CD4-positive, alpha-beta T cell treated with Interleukin-6 for 4 hours (primary cell): ENCODE measurements at places on chromosomes 2 and 18.

DNA sequence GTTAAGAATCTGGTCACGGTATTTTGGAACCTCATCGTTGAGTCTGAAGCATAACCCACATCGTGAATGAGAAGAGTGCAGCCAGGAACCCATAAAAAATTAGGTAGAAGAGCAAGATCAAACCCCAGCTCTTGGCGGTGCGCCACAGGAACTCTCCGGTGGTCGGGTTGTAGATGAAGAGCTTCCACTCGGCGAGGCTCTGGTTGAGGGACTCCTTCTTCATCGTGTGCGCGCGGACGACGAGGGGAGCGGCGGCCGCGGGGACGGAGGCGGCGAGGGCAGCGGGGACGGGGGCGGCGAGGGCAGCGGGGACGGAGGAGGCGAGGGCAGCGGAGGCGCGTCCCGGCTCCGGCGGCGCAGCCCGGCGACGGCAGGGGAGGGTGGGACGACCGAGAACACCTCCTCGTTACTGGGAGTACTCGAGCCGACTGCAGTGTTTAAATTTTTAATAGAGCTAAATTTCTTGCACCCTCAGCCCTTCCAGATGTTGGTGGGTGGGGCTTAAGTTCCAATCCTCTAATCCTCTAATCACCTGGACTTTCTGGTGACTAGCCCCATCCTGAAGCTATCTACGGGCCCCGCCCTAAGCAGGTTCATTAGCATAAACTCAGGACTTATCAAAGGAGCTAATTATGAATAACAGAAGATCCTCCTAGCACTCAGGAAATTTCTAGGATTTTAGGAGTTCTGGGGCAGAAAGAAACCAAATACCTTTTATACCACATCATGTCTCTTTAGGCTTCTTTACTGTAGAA lies 20.4 kb upstream of the PAPOLG start:
- DNase-seq = peak; percentile 42

DNA sequence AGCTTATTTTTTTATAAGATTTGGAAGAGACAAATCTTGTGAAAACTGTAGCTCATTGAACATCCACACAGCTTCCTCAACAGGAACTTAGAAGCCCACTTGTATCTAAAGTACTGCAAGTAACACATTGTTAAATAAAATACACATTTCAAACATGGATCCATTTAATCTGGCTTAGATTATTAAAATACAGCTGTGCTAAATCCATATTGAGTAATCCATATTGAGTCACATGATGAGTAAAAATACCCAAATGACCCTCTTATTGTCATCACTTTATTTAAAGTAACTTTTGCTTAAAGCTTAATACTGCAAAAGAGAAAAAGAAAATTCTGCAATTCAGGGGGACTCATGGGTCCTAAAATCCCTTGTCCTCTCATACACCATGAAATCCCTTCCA lies 133.3 kb downstream of the OSR1 start:
- DNase-seq = no peak

GRCh38 chr2:191197096-191197495 lies 46.3 kb upstream of the STAT4 start:
- no peak for DNase-seq

DNA sequence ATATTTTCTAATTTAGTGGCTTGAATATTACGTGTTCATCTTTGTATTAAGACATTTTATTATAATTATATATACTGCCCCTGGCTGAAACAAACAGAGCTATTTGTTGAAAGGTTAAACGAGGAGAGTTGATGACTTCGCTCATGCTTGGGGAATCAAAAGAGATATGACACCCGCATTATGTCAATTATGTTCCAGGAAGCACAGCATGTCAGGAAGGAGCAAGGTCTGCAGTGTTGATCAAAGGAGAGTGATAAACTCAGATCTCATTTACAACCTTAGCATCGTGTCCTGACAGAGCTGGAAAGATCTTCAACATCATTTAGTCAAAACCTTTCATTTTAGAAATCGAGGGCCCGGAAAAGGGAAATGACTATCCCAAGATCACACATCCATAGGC lies 510.1 kb downstream of the TDRD15 start:
- DNase-seq = no peak

DNA sequence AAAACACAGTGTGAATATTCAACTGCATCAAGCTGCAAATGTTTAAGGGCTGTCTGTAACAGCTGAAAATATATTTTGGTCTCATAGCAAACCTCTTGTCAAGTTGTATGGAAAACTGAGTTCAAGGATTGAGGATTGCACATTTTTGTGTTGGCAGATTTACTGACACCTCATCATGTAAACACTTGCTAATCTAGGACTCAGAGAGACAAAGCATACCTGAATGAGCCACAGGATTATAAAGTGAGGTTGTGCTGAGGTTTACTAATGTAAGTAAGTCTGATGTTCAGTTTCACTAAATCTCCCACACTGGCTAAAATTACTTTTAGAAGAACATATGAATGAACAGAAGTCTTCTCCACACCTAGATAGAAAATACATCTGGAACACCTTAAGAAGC lies 1993.1 kb upstream of the CELF4 start:
- DNase-seq = no peak

- no peak for DNase-seq
Measured at GRCh38 chr2:114265261-114265660, 177.2 kb upstream of the DPP10 start.

GRCh38 chr2:24919506-24920097 lies 435 bp downstream of the ADCY3 start:
- peak; percentile 34 for DNase-seq

DNA sequence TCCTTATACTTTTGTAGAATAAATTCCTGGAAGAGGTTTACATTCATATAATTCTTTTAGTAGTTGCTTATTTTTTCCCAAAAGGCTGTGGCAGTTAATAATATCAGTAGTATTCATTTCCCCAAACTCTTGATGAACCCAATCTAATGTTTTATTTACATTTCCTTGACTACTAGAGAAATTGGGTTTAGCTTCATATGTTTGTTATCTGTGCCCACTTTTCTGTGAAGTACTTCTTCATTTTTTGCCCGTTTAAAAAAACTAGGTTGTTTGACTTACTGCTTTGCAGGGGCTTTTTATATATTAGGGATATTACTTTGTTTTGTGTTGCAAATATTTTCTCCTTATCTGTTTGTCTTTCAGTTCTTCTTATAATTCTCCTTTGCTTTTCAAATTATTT lies 17.2 kb downstream of the RALB start:
- DNase-seq = no peak

DNA sequence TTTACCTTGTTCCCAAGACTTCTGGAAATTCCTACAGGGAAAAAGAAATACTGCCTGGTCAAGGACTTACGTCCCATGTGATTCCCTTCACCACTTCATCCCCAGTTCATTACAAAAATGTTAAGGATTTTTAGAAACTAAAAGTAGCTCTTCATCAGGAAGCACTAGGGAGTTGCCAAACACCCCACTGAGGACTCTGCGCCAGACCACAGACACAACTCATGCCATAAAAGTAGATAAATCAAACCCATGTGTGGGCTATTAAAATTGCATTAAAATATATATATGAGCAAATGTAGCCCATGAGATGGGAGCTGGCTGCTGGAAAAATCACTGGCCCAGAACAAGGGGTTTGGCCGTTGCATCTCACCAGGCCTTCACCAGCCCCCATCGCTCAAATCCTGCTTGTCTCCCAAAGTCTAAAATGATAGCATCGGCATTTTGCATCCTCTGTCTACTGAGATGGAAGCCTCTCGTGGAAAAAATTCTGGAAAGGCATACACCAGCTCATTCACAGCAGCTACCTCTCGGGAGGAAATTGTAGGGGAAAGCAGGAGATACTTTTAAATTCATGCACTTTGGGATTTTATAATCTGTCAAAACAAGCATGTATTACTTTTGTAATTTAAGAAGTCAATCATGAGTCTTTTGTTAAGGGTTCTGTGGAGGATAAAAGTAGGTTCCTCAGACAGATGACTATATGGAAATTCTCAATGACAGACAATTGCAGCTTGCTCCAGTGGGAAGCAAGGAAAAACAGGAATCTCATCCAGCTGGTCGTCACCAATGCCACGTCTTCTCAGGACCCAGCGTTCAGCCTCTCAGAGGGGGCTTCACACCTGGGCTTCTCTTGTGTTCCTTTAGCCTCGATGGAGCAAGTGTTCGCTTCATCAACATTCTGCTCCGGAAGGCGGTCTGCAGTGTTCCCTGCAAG lies 113.9 kb downstream of the MREG start:
- no peak for DNase-seq

GRCh38 chr2:40962026-40962425 lies 510.1 kb upstream of the SLC8A1 start:
- DNase-seq = no peak

DNA sequence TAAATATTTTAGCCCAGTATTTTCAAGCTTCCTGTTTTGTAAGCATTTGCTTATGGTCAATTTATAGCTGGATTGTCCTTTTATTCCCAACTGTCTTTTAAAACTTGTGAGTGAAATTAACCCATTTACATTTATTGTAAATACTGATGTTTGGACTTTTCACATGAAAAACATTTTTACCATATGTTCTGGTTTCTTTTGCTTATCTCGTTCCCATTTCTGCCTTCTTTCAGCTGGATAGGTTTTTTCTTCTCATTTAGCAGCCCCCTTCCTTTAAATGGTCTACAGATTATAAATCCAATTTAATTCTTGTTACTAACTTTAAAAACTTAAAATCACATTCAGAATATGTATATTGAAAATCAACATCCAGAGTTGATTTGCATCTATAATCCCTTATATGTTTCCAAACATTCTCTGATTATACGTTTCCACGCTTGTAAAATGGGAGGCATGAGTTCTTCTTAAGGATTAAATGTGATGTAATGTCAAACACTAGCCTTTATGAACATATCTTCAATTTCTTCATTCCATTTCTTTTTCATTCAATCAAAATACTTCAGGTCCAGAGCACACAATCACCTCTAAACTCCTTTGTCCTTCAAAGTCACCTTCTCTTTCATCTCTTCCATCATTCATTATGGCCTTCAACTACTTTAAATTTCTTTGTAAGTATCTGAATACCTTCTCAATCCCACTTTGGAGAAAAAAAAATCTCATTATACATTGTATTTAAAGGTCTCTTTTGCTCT lies 1.1 kb upstream of the KDM3A start:
- DNase-seq = no peak

DNA sequence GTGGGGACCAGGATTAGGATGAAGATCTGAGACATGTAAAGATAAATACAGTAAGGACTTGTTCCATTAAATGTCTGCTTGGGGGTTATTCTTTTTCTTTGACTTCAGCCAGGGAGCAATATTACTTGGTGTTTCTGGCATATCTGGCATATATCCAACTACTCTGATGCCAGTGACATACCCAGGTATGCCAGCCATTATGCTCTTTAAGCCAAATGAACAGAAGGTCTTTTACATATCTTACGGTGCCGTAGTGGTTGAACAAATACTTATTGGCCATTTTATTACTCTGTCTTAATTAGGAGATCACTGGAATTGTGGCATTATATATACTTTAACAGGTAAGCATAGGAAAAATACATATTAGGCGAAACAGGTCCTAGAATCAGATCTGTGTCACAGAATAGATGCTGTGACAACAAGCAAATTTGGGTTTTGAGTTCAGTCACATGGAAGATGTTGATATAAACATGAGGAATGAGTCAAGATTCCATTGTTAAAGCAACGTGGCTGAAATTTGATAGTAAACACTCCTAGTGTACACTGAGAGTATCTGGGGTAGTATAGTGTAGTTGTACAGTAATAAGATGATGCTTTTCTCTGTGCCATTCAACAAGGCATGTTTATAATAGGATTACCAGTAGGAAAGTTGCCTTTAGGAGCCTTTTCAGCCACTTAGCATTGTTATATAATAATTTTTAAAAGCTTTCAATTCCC lies 62.6 kb downstream of the KCTD18 start:
- DNase-seq = no peak

DNA sequence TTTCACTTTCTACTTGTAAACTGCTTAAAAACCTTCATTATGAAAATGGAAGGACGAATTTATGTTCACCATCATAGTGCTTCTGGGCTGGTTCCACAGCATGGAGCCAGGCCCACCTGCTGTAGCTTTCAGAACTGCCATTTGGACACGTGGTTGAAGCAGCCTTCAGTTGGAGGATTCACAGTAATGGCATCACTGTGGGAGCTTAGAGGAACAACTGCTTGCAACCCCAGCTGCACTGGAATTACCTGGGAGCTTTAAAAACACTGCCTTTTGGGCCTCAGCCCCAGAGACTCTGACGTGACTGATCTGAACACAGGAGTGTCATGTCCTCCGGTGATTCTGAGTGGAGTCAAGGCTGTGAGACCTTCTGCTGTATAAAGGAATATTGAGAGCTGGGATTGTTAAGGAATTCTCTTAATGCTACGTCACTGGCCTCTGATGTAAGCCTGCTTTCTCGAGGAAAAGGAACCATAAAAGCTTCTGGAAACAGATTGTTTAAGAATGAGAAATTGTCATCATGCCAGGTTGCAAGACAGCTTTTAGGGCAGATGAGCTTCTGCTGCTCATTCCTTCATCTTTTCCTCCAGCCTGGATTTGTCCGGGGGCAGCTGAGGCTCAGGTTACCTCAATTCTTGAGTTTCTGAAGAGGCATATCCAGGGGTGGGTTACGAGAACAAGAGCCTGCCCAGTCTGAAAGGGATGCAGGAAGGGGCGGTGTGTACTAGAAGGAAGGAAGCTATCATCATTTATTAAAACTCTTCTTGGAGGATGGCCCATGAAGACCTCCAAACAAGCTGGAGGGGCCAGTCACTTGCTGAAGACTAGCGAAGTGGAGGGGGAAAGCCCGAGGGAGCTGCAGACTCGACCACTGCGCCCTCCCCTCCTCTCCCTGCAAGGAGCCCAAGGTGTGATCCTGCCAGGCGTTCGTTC lies 1.3 kb upstream of the IL1R1 start:
- no peak for DNase-seq

GRCh38 chr18:70132999-70133398 lies 72.5 kb downstream of the RTTN start:
- no peak for DNase-seq

GRCh38 chr18:76588601-76589226 lies 93.7 kb upstream of the ZNF516 start:
- no peak for DNase-seq

GRCh38 chr2:236172255-236173035 lies 4.3 kb upstream of the GBX2 start:
- DNase-seq = no peak

GRCh38 chr2:239889641-239890121 lies 135.5 kb downstream of the NDUFA10 start:
- no peak for DNase-seq

DNA sequence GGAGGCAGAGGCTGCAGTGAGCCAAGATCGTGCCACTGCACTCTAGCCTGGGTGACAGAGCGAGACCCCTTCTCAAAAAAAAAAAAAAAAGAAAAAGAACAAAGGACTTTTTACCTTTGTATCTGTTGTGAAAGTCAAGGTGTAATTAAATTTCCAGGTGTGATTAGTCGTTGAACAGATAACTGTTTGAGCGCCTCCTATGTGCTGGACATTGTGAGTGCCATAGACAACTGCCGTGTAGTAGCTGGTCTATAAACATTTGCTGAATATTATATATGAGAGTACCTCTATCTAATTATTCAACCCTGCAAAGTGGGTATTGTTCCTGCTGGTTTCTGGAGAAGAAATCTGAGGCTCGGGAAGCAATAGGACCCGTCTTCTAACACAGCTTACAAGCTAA lies 71.8 kb downstream of the ASAP2 start:
- DNase-seq = no peak

- no peak for DNase-seq
Measured at GRCh38 chr2:198405311-198405710, 600.9 kb downstream of the PLCL1 start.

GRCh38 chr18:57915248-57915647 lies 112.1 kb upstream of the ATP8B1 start:
- DNase-seq = no peak

- DNase-seq = no peak
Measured at GRCh38 chr18:79512461-79513380, 117.0 kb downstream of the NFATC1 start.

- DNase-seq = no peak
Measured at GRCh38 chr2:120736202-120736623, 545 bp downstream of the GLI2 start.
